NCI-H187 treated with DMSO at 0.1 percent for 48 hours (cell line): ENCODE measurements at places on chromosomes 6 and 20.

DNA sequence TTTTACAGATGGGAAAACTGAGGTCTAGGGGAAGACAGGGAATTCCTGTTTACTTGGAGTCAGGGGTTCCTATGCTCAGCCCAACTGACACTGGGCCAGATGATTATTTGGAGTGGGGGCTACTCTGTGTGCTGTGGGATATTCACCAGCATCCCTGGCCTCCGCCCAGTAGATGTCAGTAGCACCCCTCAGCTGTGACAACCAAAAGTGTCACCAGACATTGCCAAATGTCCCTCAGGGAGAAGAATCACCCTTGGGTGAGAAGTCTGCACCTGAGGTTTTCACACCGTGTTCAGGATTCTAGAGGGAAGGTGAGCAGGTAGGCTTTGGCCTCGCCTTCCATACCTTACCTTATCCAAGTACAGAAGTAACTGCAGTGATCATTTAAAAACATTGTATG lies 27.6 kb downstream of the CDH26 start:
- DNase-seq = no peak

- no peak for DNase-seq
Measured at GRCh38 chr6:144343701-144344428, 58.7 kb downstream of the UTRN start.

- no peak for DNase-seq
Measured at GRCh38 chr6:28980137-28980851, 24.8 kb downstream of the ZNF311 start.

DNA sequence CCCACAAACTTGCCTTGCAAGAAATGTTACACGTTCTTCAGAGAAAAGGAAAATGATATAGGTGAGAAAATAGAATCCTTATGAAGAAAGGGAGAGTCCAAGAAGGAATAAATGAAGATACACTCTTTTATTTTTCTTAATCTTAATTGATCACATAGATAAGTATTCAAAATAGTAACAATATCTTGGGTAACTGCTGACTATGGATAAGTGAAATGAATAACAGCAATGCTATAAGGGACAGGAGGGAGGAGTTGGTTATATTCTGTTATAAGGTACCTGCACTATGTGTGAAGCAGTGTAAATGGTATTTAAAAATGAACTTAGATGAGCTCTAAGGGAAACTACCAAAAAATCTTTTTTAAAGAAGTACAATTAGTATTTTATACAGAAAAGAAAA lies 38.3 kb downstream of the RANBP9 start:
- DNase-seq = no peak

GRCh38 chr20:63315731-63316491 lies 22.9 kb downstream of the COL20A1 start:
- DNase-seq = no peak

DNA sequence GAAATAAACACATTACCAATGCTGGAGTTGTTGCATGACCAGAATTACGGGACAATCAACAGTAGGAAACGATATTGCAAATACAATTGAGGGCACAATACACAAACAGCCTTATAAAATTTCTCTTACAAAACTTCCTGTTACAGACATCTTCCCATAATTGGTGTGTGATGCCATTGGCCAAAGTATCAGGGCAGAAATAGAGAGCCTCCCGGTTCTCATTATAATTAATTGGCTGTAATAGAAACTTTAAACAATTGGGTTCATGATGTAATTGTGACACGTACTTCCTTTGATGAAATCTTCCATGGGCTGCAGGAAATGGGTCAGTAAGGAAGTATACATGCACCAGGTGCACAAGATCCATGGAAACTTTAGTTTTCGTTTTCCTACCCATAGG lies 40.3 kb upstream of the RALGAPA2 start:
- DNase-seq = no peak

GRCh38 chr6:138410972-138411880 lies 7.2 kb downstream of the HEBP2 start:
- DNase-seq = no peak

DNA sequence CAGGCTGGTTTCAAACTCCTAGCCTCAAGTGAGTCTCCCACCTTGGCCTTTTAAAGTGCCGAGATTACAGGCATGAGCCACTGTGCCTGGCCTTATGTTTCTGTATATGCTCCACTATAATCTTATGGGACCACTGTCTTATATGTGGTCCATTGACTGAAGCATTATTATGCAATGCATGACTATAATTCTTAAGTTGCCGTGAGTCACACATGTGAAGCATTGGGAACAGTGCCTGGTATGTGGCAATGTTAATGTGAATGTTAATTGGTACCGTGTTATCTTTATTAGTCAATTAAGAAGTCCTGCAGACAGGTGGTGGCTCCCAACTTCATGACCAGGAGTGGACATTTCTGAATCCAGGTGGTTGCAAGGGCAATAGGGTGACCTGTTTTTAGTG lies 14.7 kb upstream of the ASXL1 start:
- no peak for DNase-seq

DNA sequence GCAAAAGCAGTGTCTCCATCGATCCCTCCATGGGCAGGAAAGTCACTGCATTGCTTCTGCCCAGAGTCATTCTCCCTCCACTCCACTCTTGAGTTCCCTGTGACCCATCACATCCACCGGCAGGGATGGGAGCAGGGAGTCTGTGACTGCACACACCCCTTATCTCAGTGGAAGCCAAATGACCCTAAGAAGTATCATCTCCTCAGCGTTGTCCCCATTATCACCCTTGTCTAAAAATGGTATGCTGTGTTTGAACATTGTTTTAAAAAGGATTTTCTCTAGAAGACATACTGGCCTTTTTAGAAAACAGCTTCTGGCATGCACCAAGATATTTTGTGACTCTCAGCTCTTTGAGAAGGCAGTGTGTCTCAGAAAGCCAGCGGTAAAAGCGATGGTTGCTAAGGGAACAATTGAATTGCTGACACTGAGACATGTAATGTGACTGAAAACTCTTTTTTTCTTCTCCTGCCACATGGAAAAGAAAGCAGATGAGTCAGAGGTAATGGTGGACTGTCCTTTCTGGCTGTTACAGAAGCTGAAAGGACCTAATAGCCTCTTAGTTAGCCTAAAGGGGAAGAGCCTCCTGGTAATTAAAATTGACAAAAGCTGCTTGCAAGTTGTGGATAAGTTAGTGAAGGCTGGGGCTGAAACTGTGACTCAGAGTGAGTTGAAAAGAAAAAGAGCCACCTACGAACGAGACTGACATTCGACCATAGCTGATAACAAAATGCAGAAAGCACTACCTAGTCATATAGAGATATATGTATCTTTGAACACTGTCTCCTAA lies 120.5 kb downstream of the MAP3K7 start:
- no peak for DNase-seq

GRCh38 chr6:158669145-158670035 lies 19.5 kb downstream of the SYTL3 start:
- DNase-seq = no peak

GRCh38 chr20:19024296-19025035 lies 188.0 kb upstream of the SLC24A3 start:
- no peak for DNase-seq

DNA sequence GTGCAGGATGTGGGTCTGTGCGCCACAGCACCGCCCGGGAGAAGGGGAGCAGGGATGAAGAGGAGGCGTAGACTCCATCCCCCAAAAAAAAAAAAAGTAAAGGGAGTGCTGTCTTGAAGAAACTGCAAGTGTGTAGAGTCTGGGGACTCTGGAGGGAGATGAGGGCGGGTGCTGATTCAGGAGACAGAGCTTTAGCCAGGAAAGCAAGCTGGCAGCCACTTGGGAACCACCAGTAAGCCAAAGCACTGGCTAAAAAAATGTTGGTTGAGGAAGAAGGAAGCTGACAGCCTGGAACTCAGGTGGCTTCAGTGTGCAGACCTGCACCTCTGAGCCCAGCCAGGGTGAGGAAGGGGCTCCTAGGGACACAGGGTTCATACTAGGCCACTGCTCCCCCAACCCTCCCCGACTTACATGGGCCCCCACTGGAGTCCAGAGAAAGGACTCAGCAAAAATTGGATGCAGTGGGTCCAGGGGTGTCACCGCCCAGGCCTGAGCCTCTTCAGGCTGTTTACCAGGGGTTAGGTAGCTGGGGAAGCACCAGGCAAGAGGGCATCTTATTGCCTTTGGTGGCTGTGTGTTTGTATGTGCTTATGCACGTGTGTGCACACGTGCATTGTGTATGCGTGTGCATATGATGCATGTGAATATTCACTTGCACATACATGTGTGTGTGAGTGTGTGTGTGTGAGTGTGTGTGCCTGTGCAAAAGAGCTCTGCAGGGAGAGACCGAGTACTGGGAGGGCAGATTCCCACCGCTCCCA lies 153.5 kb upstream of the MLN start:
- no peak for DNase-seq

GRCh38 chr6:90415178-90415577 lies 118.5 kb upstream of the BACH2 start:
- no peak for DNase-seq

DNA sequence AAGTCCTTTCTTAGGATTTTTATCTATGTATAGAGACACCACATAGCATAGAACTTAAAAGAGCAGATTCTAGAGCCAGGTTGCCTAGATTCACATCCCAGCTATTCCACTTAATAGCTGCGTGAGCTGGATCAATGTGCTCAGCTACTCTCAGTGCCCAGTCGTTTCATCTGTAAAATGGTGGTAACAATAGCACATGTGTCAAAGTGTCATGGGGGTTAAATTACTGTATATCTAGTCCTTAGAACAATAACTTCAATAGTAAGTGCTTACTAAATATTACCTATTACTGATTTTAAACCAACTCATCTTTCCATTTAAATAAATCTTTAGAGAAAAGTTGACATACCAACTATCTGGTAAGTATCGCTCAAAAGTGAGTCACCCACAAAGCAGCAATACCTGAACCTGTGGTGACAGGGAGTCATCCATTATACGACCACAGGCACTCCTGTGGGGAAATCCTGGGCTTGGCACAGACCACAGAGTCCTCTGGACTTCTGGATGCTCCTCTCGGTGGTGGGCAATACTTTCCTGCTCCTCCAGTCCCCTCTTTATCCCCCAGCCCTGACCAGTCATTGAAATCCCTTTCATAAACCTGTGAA lies 154.8 kb downstream of the PDSS2 start:
- no peak for DNase-seq

- DNase-seq = no peak
Measured at GRCh38 chr6:70955441-70956190, 1.2 kb downstream of the B3GAT2 start.

DNA sequence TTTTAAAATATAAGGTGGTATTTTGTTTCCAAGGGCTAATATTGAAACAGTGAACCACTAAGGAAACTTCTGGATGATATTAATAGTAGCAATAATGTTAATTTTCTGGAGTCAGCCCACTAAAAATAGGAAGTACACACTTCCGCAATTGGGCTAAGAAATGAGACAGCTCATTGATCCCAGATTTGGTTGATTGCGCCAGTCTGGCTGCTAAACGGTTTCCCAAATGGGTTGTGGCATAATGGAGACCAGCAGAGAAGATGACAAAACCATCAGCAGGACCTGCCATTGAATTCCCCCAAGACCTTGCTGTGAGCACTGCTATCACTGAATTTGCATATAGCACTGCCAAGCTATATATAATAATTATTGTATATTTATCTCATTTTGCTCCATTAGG lies 71.2 kb upstream of the SGK1 start:
- DNase-seq = no peak

GRCh38 chr6:116963972-116964371 lies 86.9 kb downstream of the RFX6 start:
- DNase-seq = no peak

DNA sequence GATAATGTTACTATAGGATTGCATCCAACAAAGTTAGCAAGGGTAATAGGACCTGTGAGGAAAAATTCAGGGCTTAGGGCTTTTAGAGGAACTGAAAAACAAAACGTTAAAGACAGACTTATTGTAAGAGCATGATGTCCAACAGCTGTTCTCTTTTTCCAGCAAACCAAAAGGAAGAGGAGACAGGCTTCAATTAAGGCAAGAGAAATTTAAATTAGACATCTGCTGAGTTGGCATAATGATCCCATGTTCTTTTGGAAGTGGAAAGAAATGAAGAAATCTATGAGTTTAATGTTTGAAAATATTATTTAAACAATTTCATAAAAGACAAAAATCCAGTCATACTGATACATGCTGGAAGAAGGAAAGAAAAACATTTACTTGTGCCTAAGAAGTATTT lies 95.7 kb upstream of the HMGCLL1 start:
- DNase-seq = no peak

GRCh38 chr6:26555505-26556262 lies 17.5 kb downstream of the HMGN4 start:
- no peak for DNase-seq

DNA sequence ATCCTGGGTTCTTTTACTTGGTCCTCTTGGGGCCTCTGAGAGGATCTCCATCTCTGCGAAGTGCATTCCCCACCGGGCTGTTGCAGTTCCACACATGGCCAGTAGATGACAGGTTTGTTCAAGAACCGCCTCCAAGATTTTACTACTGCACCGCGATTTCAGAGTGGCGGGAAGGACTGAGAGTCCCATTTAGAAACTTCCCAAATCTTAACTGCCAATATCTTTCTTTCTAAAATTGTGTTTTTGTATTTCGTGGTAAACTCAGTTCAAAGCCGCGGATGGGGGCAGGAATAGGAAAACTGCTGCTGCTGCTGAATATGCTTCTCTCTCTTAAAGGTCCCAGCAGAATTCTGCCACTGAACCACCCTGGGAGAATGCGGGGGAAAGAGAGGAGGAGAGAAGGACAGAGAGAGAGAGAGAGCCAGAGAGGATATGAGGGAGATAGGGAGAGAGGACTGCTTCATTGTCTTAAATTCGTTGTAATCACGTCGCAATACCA lies 8.6 kb upstream of the BTNL2 start:
- DNase-seq = peak; percentile 25

GRCh38 chr6:129567374-129567773 lies 142.6 kb downstream of the ARHGAP18 start:
- no peak for DNase-seq

DNA sequence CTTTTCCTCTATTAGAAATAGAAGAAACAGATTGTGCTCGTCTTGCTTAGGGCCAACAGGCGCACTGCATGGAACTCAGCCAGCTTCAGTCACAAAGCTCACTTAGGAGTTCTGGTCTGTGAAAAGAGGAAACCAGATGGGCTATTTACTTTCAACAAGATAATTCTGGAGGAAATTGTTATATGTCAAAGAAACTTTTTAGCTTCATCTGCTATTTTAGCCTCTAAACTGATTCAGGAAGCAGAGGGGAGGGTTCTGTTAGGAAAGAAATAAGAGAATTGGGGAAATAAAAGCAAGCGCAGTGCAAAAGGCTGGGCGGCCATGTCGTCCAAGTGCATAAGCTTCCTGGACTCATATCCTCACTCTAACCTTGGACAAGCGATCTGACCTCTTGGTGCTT lies 21.3 kb downstream of the PRKN start:
- DNase-seq = no peak

DNA sequence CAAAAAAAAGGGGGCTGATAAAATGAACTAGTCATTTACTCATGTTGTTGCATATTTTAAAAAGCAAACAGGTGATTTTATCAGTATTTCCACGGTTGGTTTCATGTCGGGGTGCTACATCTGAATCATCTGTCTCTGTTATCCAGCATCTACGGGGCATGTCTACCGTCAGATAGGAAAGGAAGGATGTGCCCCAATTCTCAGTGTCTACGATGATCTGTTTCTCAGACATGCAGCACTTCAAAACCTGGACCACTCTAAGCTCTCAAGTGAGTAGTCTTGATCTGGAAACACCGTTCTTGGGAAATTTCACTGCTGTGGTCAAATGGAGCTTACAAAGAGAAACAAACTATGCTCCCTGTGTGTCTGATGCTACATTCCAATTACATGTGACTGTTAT lies 240.3 kb upstream of the TAB2 start:
- DNase-seq = no peak
